Forelimb muscle (tissue), 1 donor: ENCODE measurements at places on chromosomes 12 and 14. TPM values are rescaled to one million over a fixed set of nuclear protein-coding genes. Genes with fewer than 3 reads are reported as not detected.

DNA sequence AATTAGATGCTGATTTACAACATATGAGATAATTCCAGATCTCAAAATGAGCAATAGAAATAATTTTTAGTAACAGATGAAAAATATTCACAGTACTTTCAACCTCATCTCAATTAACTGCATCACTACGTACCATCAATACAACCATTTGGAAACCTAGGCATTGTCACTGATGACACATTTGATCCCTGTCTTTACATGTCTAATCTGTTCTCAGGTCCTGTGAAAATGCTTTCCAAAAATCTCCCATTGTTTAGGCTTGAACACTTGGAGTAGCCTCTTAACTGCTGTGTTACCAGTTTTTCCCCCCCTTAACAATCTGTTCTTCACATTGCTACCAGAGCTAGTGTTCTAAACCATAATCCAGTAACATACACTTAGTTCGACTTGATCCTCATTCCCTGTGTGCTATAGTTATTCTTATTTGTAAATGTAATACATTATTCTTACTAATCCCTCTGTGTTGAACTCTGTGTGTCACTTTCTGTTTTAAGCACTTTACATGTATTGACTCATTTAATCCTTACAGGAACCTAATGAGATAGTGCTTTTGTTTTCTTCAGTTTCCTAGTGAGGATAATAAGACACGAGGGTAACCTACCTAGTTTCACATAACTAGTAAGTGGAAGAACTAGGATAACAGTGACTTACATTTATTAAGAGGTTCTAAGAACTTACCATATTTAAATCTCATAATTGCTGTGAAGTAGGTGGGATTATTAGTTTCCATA, 41.7 kb downstream of the LARP4 start:
- DNase-seq: no peak

The PLCZ1 gene
- polyA plus RNA-seq: 0.16 TPM

The RFLNA gene
- 6.1 TPM for polyA plus RNA-seq

The GALNT9 gene
- polyA plus RNA-seq: 1.7 TPM

- no peak for DNase-seq
These were observed 87.1 kb downstream of the SINHCAF start for GRCh38 chr12:31238764-31239387.

The ENDOU gene
- polyA plus RNA-seq: 0.71 TPM

DNA sequence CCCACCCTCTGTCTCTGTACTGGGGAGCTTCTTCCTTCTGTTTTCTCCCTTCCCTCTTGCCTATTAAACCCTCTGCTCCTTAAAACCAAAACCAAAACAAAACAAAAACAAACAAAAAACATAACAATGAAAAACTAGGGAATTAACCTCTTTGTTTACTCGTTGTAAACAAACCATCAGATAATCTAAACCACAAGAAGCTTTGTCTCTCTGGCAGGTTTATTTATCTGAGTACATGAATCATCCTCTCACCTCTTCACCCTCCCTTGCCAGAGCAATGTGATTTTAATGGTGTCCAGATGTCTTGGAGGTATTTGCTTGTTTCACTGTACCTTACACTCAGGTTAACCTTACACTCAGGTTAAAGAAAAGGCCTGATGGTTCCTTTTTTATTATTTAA, 66.1 kb downstream of the DYRK2 start:
- DNase-seq: no peak

DNA sequence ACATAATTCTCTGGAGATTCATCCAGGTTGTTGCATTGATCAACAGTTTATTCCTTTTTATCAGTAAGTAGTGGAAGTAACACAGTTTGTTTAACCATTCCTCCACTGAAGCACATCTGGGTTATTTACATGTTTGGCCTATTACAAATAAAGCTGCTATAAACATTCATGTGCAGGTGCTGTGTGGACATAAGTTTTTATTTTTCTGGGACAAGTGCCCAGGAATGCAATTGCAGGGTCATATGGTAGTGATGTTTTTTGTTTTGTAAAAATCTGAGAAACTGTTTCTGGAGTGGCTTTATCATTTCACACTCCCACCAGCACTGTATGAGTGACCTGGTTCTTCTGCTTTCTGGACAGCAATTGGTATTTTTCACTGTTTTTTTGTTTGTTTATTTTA, 505.4 kb downstream of the CCER1 start:
- no peak for DNase-seq

- peak; percentile 22 for DNase-seq
These were observed 170.6 kb downstream of the OTOGL start for GRCh38 chr12:80269803-80270552.

- no peak for DNase-seq
These were observed 23.0 kb upstream of the ACTN1 start for GRCh38 chr14:69002069-69002468.

The C12orf75 gene
- polyA plus RNA-seq: 4.9 TPM

DNA sequence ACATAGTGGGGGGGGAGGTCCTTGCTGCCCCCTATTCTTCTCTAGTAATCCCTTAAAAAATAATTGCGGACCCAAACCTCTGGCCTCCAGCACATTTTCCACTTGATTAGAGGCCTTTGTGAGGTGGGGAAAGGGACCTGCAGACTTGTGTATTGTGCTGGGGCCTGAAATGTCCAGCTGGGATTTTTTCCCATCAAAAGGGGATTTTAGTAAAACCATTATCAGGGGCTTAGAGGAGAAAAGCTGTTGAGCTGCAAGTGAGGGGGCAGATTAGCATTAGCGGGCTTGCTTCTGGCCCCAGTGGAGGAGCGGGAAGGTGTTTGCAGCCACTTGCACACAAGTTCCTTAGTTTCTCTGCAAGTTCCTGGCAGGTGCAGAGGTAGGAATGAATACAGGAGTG, 13.9 kb downstream of the FBXL14 start:
- no peak for DNase-seq

- DNase-seq: no peak
These were observed at the start of gene SETD1B for GRCh38 chr12:121803861-121804416. Gene SETD1B, plus strand, starts transcription at chr12:121804009. Its CDS starts 729 bp downstream, at chr12:121804738.

The MRPS35 gene
- 55.2 TPM for polyA plus RNA-seq

- DNase-seq: no peak
These were observed 499.2 kb upstream of the ATP2B1 start for GRCh38 chr12:90207799-90208198.

- DNase-seq: peak; percentile 35
These were observed 3.4 kb upstream of the ARHGAP5 start for GRCh38 chr14:32073537-32074189.

The PAH gene
- not detected for polyA plus RNA-seq

DNA sequence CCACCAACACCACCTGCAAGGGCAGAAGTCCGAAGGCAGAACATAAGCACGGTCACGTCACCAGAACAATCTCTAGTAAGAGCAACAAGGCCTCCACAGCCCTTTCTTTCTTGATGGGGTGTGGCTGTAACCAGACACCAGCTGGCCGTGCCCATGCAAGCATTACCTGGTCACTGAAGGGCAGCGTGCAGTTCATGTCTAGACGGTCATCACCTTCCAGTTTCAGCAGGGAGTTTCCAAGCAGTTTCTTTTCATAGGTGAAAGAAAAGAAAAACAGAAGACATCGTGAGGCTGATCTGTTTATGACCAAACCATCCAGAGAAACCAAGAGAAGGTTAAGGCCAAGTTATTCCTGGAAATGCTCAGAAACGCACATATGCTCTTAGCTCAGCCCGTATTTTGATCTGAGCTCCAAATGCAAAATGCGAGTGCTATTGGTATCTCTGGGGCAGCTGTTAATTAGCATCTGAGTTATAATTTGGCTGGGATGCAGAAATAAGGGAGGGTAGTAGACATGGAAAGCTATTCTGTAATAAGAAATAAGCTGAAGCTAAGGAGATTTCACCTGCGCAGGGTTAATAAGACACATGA, 42.5 kb downstream of the PRKAB1 start:
- no peak for DNase-seq
